ENCODE measurements at places on chromosomes 12 and 14.

DNA sequence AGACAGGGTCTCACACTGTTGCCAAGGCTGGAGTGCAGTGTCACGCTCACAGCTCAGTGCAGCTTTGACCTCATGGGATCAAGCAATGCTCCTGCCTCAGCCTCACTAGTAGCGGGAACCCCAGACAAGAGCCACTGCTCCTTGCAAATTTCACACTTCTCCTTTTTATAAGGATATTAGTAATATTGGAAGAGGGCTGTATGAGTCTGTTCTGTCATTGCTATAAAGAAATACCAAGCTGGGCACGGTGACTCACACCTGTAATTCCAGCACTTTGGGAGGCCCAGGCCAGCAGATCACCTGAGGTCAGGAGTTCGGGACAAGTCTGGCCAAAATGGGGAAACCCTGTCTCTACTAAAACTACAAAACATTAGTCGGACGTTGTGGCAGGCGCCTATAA is 12.9 kb upstream of the ORAI1 start:
- DNase-seq, result no peak

DNA sequence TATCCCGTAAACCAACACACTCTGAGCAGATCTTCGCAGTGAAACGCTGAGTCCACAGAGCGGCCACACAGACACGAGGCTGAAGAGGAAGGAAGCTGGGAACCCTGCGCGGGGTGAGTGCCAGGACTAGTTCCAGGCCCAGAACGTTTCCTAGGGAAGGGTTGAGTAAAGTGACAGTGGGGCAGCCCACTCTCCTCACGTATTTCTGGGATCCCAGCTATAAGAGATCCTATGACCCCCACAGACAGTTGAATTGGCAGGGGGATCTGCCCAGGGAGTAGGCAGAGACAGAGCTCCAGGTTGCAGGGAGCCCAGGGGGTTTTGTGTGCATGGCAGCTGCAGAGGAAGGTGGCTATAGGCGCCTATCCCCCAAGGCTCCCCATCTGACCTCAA is 51.1 kb downstream of the GTF2A1 start:
- peak; percentile 15 for DNase-seq

GRCh38 chr12:16385782-16386646 is 38.6 kb downstream of the MGST1 start:
- no peak for DNase-seq

DNA sequence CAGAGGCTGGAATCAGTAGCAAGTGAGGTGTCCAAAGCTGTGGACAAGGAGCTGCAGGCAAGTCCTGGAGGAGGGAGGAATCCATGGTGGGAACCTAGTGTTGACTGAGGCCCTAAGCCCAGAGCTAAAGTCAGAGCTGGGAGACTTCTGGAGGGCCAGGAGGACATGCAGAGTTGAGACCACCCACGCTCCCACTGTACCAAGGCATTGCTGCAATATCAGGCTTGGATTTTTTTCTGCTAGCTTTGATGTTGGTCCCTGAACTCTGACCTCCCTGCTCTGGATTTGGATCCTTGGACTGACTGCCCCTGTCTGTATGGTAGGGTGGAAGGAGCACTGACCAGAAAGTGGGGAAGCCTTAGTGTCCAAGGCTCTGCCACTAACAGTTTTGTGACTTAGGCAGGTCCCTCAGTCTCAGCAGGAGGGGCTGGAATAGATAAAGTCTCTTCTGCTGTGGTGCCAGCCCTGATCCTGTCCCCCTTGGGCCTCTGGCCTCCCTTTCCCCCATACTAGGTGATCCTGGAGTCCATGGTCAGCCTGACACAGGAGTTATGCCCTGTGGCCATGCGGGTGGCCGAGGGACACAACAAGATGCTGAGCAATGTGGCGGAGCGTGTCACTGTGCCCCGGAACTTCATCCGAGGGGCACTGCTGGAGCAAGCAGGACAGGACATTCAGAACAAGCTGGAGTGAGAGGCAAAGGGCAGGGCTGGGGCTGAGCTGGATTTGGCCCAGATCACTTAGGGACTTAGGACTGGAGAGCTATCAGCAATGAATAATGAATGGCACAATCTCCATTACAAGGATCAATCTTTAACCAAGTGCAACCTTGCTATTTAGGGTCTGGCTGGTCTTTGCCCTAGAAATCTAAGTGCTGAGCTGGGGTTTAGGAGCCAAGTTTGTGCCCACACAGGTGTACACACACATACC is 9.4 kb downstream of the CARMIL3 start:
- DNase-seq, result no peak

DNA sequence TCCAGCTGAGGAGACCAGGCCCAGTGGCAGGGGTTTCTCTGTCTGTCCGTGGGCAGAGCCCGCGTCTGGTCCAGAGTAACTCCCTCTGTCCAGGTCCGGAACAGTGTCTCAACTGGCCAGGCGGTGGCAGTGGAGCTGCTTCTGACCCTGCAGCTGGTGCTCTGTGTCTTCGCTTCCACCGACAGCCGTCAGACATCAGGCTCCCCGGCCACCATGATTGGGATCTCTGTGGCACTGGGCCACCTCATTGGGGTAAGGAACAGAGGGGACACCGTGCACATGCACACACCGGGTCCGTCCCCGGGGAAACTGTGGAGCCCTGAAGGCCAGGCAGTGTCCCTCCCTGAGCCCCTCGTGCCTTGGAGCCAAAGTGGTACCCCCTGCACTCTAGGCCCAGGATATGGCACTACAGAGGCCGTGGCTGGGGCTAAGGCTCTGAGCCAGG is 1.5 kb downstream of the AQP6 start:
- no peak for DNase-seq

- DNase-seq, result no peak
Measured at GRCh38 chr12:104998423-104999346, 12.6 kb downstream of the NOPCHAP1 start.

GRCh38 chr12:27468241-27468640 is 21.7 kb downstream of the SMCO2 start:
- DNase-seq, result no peak

GRCh38 chr14:29353513-29353912 is 574.1 kb downstream of the PRKD1 start:
- DNase-seq, result no peak

GRCh38 chr14:45298423-45299117 is 45.6 kb upstream of the MIS18BP1 start:
- DNase-seq, result no peak

- DNase-seq, result no peak
Measured at GRCh38 chr12:66345956-66346355, 43.7 kb downstream of the HELB start.

- DNase-seq, result no peak
Measured at GRCh38 chr12:32066206-32066605, 40.4 kb upstream of the BICD1 start.

DNA sequence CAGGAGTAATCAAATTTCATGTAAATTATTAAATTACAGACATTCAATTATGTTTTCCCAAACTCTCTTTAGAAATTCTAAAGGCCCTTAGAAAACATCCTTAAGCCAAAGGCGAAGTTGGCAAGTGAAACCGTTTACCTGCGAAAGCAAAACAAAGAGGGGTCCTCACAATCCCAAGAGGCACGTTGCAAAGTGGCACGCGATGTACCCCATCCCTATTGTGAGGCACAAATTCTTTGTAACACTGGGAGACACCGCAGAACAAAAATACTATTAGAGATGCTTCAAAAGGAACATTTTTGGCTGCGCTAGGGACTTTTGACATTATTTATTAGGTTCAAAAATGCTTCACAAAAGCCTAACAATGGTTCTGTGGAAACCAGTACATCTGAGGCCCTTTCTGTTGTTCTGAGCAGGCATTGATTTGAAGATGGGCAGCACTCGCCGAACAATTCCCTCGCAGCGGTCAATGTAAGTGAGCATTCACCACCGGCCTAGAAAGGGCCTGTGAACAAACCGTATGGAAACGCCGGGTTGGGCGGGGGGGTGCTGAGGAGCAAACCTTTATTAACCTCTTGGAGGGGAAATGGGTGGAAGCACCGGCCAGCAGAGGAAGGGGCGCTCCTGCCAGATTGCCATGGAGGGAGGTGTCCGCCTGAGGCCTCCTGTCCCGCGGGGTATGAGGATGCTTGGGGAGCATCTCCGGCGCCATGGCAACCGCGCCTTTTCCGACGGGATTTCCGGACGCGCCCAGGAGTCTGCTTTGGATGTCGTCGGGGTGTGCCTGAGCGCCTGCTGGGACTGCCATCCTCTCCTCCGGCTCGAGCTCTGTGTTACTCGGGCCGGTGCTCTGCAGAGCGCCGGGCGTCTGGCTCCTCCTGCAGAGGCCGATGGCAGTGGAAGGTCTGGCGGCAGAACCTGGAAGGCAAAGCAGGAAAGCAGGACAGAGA is 193.9 kb downstream of the C12orf42 start:
- DNase-seq, result no peak

- no peak for DNase-seq
Measured at GRCh38 chr14:100586403-100587085, 673 bp downstream of the BEGAIN start.

- no peak for DNase-seq
Measured at GRCh38 chr12:102643879-102644575, 163.7 kb upstream of the IGF1 start.

GRCh38 chr14:54652605-54653052 is 85.7 kb downstream of the SAMD4A start:
- DNase-seq, result no peak

DNA sequence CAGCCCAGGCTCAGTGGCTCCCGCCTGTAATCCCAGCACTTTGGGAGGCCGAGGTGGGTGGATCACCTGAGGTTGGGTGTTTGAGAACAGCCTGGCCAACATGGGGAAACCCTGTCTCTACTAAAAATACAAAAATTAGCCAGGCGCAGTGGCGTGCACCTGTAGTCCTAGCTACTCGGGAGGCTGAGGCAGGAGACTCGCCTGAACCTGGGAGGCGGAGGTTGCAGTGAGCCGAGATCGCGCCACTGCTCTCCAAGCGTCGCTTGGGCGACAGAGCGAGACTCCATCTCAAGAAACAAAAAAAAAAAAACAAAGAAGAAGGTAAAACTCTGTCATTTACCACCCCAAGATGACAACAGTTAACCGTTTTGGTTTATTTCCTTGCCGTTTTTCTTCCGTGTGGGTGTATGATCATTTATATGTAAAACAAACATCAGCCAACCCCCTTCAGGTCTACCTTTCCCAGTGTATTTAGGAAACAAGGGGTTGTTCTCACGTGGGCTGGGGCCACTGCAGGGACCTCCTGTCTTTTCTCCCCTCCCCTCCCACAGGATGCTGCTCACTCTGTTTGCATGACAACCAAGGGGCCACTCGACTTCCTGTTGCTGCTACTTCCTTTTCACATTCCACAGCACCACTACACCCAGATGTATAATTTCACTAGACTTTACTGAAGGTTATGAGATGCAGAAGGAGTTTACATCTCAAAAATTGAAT is 13.6 kb downstream of the TTC9 start:
- DNase-seq, result peak; percentile 85

DNA sequence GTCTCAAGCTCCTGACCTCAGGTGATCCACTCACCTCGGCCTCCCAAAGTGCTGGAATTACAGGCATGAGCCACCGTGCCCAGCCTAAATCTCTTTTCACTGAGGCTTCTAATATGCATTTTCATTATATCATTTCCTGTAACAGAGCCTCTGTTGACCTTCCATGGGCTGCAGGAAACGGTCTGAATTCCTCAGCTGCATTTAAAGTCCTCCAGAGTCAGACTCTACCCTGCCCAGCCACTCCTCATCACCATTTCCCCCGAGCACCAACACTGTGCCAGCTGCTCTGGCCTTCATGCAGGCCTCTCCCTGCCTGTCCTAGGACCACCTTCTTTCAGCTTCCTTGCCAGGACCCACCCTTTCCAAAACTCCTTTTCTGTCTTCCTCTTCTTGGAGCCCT is 9.8 kb upstream of the NFKBIA start:
- DNase-seq, result no peak

GRCh38 chr12:79329933-79330332 is 360.8 kb downstream of the PAWR start:
- DNase-seq, result no peak

- no peak for DNase-seq
Measured at GRCh38 chr14:97946240-97946639, 1149.1 kb downstream of the VRK1 start.

DNA sequence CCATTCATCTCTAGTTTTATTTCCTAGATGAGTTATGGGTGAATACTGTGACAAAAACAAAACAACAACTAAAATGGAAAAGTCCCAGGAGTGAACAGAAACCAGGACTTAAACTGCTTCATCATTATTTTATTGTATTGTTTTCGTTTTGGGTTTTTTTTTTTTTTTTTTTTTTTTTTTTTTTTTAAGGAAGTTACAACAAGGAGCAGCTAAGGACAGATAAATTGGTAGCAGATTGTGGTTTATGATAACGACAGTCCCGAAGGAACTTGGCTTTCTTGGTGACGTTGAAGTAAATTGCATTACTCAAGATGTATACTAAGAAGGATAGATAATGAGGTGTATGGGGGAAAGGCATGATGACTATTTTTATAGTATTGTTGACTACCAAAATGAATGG is 866.3 kb downstream of the NRXN3 start:
- DNase-seq, result no peak

- no peak for DNase-seq
Measured at GRCh38 chr14:55238019-55238680, 33.1 kb upstream of the FBXO34 start.

- no peak for DNase-seq
Measured at GRCh38 chr14:57961786-57962060, 95.8 kb upstream of the SLC35F4 start.

DNA sequence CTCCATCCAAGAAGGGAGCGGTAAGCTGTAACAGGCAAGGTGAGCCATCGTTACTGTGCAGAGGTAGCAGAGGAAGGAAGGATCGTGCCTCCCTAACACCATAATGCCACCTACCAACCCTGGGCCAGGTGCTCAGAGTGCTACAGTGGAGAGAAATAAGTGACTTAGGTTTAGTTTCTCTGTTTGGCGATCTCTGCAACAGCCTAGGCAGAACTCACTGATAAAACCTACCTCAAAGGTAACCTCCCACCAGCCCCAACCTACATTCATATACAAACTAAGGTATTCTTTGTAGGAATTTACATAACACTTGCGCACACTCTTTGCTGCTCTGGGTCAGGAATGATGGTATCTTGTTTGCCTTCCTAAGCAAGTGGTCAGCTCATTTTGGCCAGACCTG is 93.4 kb upstream of the TMEM132D start:
- DNase-seq, result no peak

DNA sequence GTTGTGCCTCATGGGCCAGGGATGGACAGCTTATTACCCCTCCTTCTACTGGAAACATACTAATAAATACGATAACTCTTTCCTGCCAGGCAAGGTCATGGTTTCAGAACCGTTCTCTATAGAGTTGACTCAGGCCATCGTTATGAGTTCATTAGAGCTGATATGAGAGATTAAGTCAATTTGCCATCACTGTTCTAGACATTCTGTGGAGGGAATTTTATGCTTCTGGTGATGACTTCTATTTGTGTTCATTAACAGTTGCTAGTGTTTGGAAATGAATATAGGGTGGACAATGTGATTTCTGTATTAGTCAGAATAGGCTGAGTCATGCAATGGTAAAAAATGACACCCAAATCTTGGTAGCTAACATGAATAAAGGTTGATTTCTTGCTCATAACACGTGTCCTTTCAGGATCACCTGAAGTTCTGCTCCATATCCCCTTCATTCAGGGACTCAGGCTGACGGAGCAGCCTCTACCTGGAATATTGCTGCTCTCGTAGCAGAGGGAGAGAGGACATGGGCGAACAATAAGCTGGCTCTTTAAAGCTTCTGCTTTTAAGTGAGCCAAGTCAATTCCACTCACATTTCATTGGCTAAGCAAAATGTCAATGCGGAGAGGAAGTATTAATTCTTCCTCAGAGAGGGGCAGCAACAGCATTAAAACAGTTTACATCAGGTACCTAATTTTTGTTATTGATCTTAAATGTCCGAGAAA is 18.5 kb upstream of the TBPL2 start:
- no peak for DNase-seq

GRCh38 chr14:78164226-78164853 is 5.8 kb upstream of the NRXN3 start:
- DNase-seq, result no peak

Data from CD4-positive, alpha-beta T cell treated with Interleukin-10 for 1 hour (primary cell).